ENCODE measurements at places on chromosomes 7 and 10.

- no peak for DNase-seq
Observed at GRCh38 chr10:121774813-121775212, 153.0 kb downstream of the ATE1 start.

GRCh38 chr7:51658684-51659083, 342.1 kb upstream of the COBL start:
- DNase-seq, result no peak

GRCh38 chr10:85152496-85152895, 824.1 kb downstream of the CCSER2 start:
- DNase-seq, result no peak

DNA sequence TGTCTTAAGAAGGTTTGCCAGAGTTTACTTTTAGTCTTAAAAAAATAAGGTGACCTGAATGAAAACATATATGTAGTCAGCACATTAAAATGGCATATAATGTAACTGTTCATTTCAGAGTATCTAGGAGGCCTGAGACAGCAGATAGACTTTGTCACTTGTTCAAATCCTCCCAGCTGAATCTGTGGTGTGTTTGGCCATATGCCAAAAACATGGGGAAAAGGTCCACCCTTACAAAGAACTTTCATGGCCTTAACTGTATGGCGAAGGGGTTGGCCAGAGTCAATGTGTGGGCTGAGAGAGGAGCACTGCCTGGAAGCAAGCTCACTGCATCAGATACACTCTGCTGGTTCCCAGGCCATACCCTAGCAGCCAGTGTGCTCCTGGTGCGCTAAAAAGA, 113.7 kb downstream of the ALOX5 start:
- DNase-seq, result no peak

- no peak for DNase-seq
Observed at GRCh38 chr7:45980181-45980905, 59.3 kb upstream of the IGFBP3 start.

DNA sequence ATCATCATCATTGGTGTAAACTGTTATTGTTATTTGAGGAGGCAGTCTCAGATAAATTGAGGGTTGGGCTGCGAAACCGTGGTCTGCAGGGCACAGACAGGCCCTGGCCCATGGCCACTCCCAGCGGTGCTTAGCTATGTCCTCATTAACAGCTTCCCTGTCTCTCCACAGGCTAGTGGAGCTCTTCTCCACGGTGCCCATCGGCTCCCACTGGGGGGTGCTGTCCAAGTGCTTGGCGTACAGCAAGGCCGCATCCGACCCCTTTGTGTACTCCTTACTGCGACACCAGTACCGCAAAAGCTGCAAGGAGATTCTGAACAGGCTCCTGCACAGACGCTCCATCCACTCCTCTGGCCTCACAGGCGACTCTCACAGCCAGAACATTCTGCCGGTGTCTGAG, 21.6 kb downstream of the GPR26 start:
- DNase-seq, result peak; percentile 55

GRCh38 chr7:29494350-29494749, 69.3 kb upstream of the PRR15 start:
- no peak for DNase-seq

- no peak for DNase-seq
Observed at GRCh38 chr10:73886661-73887293, 12.4 kb upstream of the CAMK2G start.

- peak; percentile 77 for DNase-seq
Observed at GRCh38 chr7:38681882-38682281, 50.7 kb upstream of the AMPH start.

DNA sequence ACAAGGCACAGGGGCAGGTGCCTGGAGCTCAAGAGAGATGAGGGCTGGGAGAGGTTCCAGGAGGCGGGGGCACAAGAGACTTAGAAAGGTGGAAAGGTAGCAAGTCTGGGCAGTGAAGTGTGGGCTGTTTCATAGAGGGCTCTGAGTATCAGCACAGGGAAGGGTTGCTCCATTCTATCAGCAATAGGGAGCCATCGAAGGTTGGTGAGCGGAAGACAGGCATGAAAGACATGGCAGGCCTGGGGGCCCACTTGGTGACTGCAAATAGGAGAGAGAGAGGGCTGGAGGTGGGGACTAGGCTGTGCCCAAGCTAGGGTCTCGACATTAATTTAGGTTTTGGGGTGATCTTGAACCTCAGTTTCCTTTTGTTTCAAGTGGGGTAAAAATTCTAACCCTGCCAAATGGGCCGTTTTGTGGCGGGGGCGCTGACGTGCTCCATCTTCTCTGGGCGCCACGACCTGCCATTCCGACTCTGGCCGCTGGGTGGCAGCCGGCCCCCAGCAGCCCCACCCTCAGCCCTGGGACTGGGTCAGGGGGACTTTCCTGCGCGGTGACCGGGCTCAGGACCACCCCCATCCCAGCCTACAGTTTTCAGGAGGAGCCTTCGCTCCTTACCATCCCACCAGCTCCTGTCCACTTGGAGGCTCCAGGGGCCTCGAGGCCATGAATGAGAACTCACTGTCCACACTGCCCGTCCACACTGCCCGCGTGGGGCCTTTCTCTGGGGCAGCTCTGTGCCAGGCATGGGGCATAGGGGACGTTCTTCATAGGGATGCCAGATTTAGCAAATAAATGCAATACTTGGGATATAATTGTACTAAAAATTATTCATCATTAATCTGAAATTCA, 37.2 kb upstream of the PCBD1 start:
- peak; percentile 78 for DNase-seq

- no peak for DNase-seq
Observed at GRCh38 chr7:150412518-150413488, 33.7 kb downstream of the ZNF775 start.

DNA sequence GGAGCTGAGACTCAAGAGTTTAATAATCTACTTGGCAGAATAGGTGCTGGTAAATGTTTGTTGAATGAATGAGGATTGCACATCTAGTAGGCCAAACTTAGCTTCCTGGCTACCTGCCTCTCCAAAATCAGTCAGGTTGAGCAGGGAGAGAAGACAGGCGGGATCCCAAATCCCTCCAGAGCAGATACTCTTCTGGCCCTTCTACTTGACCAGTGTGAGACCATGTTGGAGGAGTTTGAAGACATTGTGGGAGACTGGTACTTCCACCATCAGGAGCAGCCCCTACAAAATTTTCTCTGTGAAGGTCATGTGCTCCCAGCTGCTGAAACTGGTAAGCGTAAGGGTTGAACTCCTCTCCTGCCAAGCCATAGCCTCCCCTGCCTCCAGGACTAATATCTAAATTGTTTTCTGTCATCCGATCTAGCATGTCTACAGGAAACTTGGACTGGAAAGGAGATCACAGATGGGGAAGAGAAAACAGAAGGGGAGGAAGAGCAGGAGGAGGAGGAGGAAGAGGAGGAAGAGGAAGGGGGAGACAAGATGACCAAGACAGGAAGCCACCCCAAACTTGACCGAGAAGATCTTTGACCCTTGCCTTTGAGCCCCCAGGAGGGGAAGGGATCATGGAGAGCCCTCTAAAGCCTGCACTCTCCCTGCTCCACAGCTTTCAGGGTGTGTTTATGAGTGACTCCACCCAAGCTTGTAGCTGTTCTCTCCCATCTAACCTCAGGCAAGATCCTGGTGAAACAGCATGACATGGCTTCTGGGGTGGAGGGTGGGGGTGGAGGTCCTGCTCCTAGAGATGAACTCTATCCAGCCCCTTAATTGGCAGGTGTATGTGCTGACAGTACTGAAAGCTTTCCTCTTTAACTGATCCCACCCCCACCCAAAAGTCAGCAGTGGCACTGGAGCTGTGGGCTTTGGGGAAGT, 2.2 kb upstream of the MBLAC1 start:
- DNase-seq, result no peak

DNA sequence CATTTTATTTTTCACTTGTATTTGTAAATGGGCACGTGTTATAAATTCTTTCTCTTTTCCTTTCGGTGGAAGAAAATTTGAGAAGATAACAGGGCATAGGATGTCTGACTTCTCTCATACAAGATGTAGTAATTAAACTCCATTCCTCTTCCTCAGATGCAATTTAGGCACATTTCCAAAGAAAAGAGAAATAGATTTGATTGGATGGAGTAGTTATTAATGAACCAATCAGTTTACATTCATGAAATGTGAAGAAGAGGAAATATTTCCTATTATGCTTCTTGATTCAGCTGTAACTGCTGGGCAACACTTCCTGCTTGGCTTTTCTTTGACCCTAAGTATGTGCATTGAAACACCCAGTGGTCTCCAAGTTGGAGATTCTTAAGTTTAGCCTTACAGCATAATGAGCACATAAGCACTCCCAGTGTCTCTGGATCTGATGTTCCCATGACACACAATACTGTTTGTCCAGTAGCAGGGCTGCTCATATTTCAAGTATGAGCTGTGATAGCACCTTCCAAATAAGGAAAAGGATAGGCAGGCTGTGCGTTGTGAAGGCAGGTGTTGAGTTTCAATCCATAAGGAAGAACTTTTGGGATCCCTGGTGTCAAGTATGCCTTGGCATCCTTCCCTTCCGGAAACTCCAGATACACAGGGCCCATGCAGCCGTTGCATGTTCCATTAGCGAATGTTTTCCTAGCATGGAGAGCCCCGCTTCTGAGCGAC, 33.4 kb upstream of the COBL start:
- DNase-seq, result peak; percentile 21

DNA sequence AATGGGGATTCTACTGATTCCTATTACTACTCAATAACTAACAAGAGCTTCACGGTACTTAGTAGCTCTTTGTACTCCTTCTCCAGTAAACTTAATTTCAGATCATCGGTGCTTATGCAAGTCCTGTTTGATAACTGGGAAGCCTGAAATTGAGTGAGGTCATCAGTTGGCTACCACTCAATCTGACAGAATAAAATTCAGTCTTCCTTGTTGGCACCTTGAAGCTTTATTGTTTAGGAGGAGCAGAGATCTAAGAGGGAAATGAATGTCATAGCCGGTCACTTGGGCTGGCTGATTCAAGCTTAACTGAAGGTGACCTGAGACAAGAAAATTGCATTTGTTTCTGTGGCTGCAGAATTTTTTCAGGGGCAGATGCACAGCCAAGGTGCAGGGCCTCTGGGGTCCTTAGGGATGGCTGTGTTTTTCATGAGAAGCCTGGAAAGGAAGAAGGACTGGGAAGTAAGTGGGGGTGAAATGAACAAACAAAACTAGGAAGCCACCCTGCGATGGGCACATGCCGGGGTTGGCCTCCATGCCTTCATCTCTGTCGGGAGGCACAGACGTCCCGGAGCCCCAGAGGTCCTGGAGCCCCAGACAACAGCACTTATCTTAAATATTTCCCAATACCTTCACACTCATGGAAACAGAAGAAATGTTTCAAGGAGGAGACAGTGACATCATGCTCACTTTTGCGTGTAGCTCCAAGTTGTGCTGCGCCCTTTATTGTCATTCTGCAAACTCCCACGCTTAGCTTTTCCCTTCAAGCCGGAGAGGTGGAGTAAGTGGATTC, 85.0 kb upstream of the KIF5B start:
- DNase-seq, result no peak

GRCh38 chr7:130995252-130996081, 261.5 kb upstream of the KLF14 start:
- no peak for DNase-seq

Data from NCI-H82 (cell line).